ENCODE measurements at places on chromosomes 12 and 14. TPM values are rescaled to one million over a fixed set of nuclear protein-coding genes. Genes with fewer than 3 reads are reported as not detected.

- no peaks in the 10 kb centered on the region for H3K36me3 ChIP-seq
- no peak overlapping the region for H3K4me3 ChIP-seq
- no peak for DNase-seq
- no peak overlapping the region for H3K27ac ChIP-seq
These were observed 4.3 kb upstream of the KRT81 start for GRCh38 chr12:52295663-52296062.

GRCh38 chr12:26845057-26845666 is 12.2 kb upstream of the ITPR2 start:
- H3K36me3 ChIP-seq: no peaks in the 10 kb centered on the region
- H3K27ac ChIP-seq: peak overlapping the region; percentile 90
- H3K27me3 ChIP-seq: no peaks in the 10 kb centered on the region
- H3K4me1 ChIP-seq: peaks cover 14% of the 10 kb centered on the region

- H3K27ac ChIP-seq: no peak overlapping the region
- H3K4me3 ChIP-seq: no peak overlapping the region
- DNase-seq: no peak
- H3K27me3 ChIP-seq: no peaks in the 10 kb centered on the region
These were observed 55.7 kb upstream of the PTGR2 start for GRCh38 chr14:73795974-73796373.

- no peaks in the 10 kb centered on the region for H3K36me3 ChIP-seq
- no peaks in the 10 kb centered on the region for H3K27me3 ChIP-seq
- H3K4me3 ChIP-seq: no peak overlapping the region
- no peak for DNase-seq
- no peaks in the 10 kb centered on the region for H3K4me1 ChIP-seq
- H3K27ac ChIP-seq: no peak overlapping the region
These were observed 707.4 kb upstream of the FBXO33 start for GRCh38 chr14:40139657-40140056.

DNA sequence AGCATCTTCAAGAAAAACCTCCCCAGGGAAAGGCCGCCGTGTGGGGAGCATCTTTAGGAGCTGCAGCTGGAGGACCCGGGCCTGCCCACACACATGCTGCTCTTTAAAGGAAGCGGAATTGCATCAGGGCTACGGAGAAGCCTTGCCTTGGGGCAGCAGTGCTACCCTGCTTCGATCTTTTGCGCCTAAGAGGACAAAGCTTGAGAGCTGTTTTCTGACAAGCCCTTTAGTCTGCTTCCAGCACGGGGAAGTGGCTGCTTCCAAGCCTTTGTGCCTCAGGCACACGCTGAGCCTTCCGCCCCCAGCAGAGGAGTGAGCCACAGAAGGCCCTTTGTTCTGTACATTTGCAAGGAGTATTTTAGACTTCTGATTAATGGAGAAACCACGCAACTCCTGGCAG is 31.5 kb downstream of the COA8 start:
- DNase-seq: no peak
- no peaks in the 10 kb centered on the region for H3K27me3 ChIP-seq
- no peaks in the 10 kb centered on the region for H3K36me3 ChIP-seq
- peaks cover 12% of the 10 kb centered on the region for H3K4me1 ChIP-seq
- no peak overlapping the region for H3K4me3 ChIP-seq
- no peak overlapping the region for H3K27ac ChIP-seq

DNA sequence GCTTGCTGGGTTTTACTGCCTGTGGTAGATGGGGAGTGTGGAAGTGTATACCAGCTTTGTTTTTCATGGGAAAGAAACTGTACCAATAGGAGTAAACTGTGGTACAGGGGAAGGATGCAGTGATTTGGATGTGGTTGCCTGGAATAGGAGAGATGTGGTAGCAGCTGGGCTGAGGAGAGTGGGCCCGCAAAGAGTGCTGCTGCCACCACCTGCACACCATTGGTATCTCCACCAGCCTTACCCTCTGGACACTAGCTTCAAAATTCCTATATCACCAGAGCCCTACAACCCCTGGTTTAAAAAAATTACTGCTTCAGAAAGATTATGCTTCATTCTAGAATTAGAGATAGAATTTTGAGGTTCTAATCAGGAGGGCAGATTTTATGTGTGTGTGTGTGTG is 53.6 kb downstream of the AKAP6 start:
- H3K27me3 ChIP-seq: peaks cover 11% of the 10 kb centered on the region
- DNase-seq: no peak
- no peaks in the 10 kb centered on the region for H3K36me3 ChIP-seq
- H3K27ac ChIP-seq: no peak overlapping the region
- no peak overlapping the region for H3K4me3 ChIP-seq
- no peaks in the 10 kb centered on the region for H3K4me1 ChIP-seq

- peaks cover 5% of the 10 kb centered on the region for H3K4me1 ChIP-seq
- H3K36me3 ChIP-seq: no peaks in the 10 kb centered on the region
- H3K4me3 ChIP-seq: no peak overlapping the region
- no peak for DNase-seq
These were observed 95.2 kb downstream of the SSPN start for GRCh38 chr12:26290565-26290964.

DNA sequence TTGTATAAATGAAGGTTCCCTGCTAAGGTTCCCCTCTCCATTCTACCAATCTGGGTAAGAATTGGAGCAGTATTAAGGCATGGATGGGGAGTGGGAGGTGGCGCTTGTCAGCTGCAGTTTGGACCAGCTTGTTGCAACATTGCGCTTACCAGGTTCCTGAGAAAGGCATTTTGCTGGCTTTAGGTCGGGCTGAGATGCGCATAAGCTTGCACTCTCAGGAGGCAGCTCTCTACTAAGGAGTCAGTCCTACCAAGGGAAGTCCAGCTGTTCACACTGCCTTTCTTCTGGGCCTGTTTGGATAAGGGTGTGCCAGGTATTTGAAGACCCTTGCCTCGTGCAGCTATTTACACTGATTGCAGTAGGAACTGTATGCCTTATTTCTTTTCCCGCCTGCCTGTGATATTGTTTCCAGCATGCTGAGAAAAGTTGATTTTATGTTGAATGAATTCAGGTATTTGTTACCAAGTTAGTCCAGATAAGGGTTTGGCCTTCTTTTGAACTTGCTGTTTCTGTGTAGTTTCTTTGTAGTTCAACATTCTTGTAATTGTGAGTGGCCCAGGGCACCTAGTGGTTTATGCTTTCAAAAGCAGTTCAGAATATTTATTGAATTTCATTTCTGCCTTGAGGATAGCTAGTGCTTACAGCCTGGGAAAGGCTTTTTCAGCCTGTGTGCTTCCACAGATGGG is 2.6 kb downstream of the MLEC start:
- no peak for DNase-seq
- peak overlapping the region; percentile 88 for H3K4me3 ChIP-seq
- H3K27me3 ChIP-seq: no peaks in the 10 kb centered on the region
- H3K4me1 ChIP-seq: peaks cover 42% of the 10 kb centered on the region
- no peak overlapping the region for H3K27ac ChIP-seq
- peaks cover 16% of the 10 kb centered on the region for H3K36me3 ChIP-seq

DNA sequence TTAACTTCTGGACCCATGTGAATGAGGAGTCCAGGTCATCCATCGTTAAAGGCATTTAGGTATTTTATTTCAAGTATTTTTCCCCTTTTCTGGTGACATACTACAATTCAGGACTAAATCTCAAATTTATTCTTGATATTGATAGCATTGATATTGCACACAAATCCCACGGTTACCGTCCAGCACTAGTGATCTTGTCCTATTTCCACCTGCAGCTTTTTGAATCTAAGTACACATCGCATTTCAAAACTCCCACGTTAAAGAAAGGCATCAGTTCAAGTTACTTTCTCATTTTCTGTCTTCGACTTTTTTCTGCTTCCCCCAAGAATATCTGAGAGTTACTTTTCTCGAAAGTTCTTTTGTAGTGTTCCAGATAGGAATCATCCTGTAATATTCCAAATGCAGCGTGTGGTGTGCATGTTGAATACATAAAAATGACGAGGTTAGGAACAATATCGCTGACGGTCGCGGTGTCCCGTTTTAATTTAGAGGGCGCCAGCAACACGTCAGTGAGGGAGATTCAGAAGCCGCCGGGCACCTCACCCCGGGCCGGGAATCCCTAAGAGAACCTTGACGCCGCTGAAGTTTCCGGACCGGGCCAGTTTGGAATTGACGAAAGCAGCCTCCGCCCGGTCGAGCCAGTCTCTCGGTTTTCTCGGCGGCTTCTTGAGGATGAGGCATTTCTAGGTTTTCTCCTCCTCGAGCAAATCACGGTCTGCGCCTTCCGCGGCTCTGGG is 569 bp upstream of the RGS6 start:
- peaks cover 14% of the 10 kb centered on the region for H3K4me1 ChIP-seq
- no peak for DNase-seq
- no peaks in the 10 kb centered on the region for H3K36me3 ChIP-seq
- peak overlapping the region; percentile 50 for H3K4me3 ChIP-seq

The CCDC196 gene
- polyA plus RNA-seq: not detected

The PLCZ1 gene
- polyA plus RNA-seq: not detected

The DLGAP5 gene
- 0.13 TPM for polyA plus RNA-seq

The TAS2R30 gene
- not detected for polyA plus RNA-seq

The OR6C2 gene
- polyA plus RNA-seq: not detected

The PTPRB gene
- polyA plus RNA-seq: not detected

Measured in naive B cell (primary cell).